ENCODE measurements at places on chromosomes 12 and 14.

GRCh38 chr14:39433452-39433813, 1.2 kb upstream of the FBXO33 start:
- no peak for DNase-seq

DNA sequence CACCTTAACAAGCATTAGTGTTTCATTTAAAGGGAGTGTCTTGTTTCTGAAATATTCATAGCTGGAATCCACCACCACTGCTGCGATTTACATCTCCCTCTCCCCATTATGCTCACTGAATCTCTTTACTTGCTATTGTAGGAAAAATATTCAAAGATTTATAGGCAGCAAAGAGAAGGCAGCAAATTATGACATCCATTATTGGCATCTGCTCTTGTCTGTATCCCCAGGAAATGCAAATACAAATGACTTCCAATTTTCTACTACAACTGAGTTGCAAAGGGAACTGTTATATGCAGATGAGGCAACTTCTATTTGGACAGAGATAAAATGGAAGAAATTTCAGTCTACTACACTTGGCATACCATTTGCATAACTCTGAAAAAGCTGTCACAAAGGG, 88.4 kb upstream of the PRKD1 start:
- no peak for DNase-seq

DNA sequence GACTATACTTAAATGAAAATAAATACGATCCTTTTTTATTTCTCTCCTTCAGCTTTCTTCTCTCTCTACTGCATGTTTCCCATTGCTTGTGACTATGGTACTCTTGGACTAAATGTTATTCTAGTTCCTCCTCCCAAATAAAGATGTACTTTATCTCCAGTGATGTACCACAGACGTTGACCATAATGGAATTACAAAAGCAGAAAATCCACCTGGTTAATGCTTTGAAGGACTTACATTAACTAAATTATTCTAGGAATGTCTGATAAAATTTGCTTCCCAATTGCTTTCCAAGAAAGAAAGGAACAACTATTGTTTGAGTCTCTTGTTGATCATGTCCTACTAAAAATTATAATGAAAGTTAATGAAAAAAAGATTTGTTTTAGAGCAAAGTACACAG, 71.8 kb downstream of the NTN4 start:
- no peak for DNase-seq

- DNase-seq: no peak
Measured at GRCh38 chr14:99132821-99133635, 139.0 kb downstream of the BCL11B start.

GRCh38 chr14:95814363-95815225, 62.0 kb upstream of the TUNAR start:
- DNase-seq: no peak

Data from hematopoietic multipotent progenitor cell treated with erythropoietin and hydrocortisone succinate and interleukin-3 and kit ligand, for 4 days (in vitro differentiated cells).